ENCODE measurements at places on chromosomes 11 and 22.
A peak's percentile ranks its signal among the peaks of the same experiment; 100 is the strongest.

- no peak for DNase-seq
Measured at GRCh38 chr11:92154611-92155010, 70.0 kb upstream of the FAT3 start.

- no peak for DNase-seq
Measured at GRCh38 chr11:78946945-78947902, 372.6 kb upstream of the NARS2 start.

- no peak for DNase-seq
Measured at GRCh38 chr11:134579724-134580609, 167.9 kb upstream of the B3GAT1 start.

- no peak for DNase-seq
Measured at GRCh38 chr11:113781682-113782081, 2.1 kb downstream of the CLDN25 start.

DNA sequence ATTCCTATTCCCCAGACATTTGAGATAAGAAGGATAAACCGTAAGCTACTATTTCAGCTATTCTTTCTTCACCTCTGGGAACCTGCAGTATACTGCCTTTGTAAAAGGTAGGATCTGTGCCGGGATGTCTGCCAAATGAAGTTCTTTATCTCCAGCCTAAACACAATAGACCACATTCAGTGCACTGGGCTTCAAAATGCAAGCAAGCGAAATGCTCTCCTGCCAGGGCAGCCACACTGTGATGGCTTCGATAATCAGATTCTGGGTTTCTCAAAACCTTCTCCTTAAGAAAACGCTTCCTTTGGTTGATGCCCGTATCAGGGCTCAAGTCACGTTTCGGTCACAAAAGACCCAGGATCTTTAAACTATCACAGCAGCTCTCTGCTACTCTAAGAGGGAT lies 299.5 kb upstream of the B3GAT1 start:
- DNase-seq = no peak

GRCh38 chr11:45298718-45299117 lies 12.6 kb upstream of the SYT13 start:
- DNase-seq = no peak

DNA sequence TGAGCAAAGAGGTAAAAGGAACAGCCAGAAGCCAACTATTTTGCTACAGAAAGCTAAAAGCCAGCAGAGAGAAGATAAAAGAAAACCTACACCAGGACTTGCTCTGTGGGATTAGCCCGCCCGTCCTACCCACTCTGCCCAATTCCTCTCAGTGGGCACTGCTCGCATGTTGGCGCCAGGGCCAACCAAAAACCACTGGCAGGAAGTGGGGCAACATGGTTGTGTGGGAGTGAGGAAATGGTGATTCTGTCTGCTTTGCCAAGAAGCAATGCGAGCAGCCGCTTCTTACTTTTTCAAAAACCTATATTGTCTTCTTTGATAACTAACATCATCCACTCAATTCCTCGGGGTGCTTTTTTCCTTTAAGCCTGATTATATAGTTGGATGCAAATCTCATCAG lies 14.2 kb upstream of the APOA1 start:
- DNase-seq = no peak

- peak; percentile 50 for DNase-seq
Measured at GRCh38 chr11:20156280-20156875, 3.9 kb downstream of the DBX1 start.

DNA sequence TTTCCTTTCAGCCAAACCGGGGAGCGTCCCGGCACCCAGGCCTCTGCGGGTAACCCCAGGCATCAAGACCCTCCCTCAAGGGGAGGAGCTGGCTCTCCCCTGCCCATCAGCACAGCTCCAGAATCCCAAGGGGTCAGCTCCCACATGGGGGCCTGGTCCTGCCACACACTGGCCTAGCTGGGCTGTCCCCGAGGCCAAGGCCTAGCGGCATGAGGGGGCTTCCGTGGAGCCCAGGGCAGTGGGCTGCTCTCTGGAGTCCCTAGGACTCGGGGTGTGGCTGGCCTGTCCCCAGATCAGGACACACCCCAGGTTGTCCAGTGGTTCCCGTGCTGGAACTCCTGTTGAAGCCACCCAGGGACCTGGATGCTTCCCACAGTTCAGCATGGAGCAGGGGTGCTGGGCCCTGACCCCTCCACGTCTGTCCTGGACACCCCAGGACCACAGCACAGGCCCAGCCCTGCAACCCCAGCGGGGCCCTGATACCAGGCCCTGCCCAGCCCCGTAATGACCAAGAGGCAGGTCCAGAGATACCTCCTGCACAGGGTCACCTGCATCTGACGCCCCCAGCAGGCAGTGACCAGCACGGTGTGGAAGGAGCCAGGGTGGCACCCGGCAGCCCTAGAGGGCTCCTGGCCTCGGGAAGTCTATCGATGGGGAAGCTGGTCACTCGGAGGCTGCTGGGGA lies 5.5 kb downstream of the HRAS start:
- no peak for DNase-seq

DNA sequence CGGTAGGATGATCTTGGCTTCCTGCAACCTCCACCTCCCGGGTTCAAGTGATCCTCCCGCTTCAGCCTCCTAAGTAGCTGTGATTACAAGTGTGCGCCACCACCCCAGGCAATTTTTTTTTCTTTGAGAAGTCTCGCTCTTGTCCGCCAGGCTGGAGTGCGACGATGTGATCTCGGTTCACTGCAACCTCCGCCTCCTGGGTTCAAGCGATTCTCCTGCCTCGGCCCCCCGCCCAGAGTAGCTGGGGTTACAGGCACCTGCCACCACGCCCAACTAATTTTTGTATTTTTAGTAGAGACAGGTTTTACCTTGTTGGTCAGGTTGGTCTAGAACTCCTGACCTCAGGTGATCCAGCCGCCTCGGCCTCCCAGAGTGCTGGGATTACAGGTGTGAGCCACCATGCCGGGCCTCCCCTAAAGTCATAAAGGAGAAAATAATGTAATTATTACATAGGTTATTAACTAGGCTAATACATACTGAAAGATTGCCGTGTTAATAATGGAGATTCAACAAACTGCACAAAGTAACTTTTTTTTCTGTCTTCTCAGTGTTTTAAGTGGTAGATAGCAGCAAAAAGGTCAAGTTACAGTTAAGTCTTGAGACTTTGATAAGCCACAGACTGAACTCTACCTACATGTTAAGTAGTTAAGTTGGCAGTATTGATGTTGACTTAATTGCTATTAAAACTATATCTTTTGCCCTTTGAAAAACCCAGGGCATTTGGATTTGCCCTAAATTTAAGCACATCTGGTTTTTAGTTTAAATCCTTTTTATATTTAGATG lies 3.9 kb downstream of the CAPRIN1 start:
- no peak for DNase-seq

DNA sequence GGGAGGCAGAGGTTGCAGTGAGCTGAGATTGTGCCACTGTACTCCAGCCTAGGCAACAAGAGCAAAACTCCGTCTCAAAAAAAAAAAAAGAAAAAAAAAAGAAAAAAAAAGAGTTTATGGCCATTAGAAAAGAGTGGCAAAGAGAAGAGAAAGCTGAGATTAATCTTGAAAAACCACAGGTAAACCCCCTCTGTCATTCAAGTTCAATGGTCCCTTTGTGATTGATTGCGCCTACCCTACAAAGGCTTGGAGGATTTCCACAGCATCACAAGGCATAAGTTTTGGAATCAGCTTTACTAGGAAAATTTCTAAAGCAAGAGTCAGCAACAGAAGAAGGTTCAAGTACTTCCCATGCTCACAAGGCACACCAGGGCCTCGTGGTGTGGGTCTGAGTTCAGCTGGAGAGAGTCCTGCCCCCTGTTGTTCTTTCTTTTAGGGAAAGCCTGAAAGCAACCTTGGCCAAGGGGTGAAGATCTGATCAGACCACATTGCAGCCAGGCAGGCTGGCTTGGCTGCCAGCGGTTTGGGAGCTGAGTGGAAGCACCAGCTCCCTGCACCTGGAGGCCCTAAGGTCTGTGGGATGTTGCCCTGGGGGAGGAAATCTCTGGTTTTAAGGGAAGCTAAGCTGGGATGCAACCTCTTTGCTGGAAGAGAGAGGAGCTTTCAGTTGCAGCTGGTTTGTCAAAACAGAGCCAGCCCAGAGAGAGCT lies 41.8 kb downstream of the SLN start:
- DNase-seq = no peak

DNA sequence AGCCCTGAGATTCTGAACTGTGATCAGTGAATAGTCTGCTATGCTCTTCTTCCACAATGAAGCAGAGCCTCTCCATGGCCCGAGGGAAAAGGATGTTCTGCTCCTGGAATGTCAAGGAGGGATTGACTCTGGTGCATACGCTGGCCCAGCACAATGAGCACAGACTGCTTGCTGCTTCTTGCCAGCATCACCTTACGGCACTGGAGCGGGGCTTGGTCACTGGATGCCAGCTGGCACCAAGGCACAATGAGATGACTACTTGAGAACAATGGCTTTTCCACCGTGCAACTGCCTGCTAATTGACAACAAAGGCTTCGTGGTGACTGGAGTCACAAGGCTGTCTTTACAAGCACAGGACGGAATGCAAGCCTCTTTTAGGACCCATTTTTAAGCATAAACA lies 139.2 kb downstream of the DSCAML1 start:
- DNase-seq = peak; percentile 9

GRCh38 chr11:46315033-46315738 lies 32.1 kb upstream of the DGKZ start:
- DNase-seq = peak; percentile 75

GRCh38 chr11:33697997-33698396 lies 2.6 kb downstream of the C11orf91 start:
- DNase-seq = no peak

DNA sequence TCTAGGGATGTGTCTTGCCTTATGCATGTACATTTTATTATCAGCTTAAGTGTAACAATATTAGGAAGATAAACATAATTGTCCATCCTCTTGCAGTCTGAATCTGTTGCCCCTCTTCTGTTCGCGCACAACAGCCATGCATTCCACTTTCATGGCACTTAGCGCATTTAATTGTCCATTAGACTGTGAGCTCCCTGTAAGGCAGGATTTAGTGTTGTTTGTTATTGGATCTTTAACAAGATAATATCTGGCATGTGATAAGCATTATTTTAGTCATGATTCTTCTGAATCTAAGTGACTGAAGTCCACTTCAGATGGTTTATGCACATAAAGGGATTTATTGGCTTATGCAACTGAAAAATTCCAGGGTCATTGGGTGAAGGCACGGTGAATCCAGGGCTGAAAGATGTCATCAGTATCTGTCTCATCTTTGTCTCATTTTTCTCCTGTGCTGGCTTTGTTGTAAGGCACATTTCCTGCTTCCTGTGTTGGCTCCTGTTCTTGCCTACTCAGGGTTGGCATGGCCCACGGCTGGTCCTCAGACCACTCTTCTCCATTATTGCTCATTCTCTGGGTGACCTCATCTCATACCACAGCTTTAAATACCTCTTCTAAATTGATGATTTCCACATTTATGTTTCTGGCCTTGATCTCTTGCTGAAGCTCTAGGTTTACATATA lies 37.6 kb downstream of the ATXN10 start:
- DNase-seq = no peak

- DNase-seq = no peak
Measured at GRCh38 chr11:113587308-113587739, 112.1 kb upstream of the DRD2 start.

GRCh38 chr22:42742940-42743339 lies 22.3 kb upstream of the A4GALT start:
- DNase-seq = no peak

GRCh38 chr22:33472462-33473344 lies 414.5 kb upstream of the SYN3 start:
- no peak for DNase-seq

DNA sequence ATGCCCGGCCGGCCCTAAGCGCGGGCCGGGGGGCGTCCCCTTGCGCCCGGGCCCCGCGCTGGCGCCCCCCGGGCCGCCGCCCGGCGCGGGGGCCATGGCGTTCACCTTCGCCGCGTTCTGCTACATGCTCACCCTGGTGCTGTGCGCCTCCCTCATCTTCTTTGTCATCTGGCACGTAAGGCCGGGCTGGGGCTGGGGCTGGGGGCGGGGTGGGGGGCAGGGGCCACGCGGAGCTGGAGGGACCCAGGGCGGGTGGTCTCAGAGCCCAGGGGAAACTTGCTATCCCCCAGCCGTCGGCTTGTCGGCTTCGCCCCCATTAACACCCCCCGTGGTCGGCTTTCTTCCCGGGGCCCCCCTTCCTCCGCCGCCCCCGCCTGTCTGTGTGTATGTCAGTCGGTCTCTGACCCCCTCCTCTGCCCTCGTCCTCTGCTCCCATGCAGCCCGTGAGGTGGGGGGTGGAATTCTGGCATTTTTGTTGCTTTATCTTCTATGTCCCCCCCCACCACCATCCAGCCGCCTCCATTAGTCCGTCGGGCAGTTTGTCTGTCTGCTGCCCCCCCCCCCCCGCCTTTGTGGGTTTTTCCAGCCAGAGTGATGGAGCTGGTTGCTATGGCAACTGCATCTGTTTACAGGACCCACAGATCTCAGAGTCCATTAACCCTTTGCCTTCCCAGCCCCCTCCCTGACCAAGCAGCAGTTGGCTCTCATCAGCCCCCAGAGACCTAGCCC lies 552 bp downstream of the CNIH2 start:
- DNase-seq = peak; percentile 35

GRCh38 chr11:114847306-114847975 lies 169.1 kb downstream of the NXPE2 start:
- DNase-seq = peak; percentile 95

GRCh38 chr22:19871845-19872778 lies 17.4 kb upstream of the GNB1L start:
- DNase-seq = no peak

DNA sequence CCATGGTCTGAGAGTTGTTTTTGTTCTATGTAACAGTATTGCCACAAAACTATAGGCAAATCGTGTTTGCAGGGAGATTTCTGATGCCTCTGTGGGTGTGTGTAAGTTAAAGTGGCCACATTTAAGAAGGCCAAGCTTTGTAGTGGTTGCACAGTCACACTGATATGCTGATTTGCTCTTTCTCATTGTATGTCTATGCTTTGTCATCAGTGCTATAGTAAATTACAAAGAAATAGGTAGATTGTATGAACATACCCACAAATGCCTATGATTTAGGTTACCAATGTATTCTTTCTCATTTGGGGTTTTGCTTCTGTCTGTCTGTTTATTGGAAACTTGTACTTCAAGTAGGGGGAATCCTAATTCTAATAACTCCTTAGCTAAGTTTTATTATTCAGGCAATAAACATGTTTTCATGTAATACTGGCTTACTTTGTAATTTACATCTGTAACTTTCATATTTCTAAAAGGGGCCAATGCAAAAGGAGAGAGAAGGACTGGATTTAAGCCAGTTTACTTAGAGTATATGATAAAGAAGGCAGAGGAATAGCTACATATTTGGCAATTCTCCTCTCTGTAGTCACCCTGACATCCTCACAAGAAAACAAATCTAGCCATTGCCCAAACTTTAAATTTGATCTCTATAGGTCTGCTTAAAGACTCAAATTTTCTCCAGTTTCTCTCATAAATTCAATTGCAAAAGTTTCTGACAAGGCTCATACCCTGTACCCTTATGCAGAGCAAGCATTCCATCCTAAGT lies 2.0 kb downstream of the FIBIN start:
- DNase-seq = no peak

DNA sequence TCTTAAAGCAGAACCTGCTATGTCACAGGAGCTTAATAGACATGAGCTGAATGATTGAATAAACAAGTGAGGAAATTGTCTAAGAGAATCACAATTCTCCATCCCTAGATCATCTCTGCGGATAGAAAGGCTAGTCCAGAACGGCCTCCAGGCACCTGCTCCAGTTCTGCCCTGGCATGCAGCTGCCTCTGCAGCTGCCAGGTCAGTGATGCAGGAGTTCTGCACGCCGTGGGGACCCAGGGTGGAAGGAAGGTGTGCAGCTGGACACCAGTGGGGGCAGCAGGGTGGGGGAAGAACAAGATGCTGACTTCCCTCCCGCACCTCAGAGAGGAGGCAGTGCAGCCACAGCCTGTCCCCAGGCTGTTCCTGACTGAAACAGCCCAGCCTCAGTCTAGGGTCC lies 192.1 kb upstream of the NCAM1 start:
- no peak for DNase-seq
